RWPE1 (cell line): ENCODE measurements at places on chromosomes 13 and 19.

- DNase-seq = no peak
Observed at GRCh38 chr13:84648069-84648640, 765.9 kb upstream of the SLITRK1 start.

DNA sequence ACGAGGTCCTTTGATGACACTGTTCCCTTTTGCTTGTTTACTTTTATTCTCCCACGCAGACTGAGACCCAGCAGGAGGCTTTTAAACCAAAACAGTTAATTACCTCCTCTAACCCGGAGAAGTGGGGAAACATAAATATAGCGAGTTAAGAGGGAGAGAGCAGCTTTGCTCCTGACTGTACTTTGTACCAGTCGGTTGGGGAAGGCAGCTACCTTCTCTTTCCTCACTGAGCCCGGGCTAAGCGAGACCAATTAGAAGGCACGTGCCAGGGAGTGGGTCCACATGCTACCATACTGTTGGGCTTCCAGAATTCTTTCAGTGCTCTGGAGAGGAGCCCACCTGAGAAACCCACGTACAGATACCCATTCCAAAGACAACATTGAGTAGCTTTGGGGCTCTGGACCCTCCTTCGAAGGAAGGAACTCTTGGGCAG lies 124.2 kb downstream of the ZIC5 start:
- DNase-seq = no peak

- peak; percentile 17 for DNase-seq
Observed at GRCh38 chr13:99812625-99813024, 158.9 kb downstream of the ZIC5 start.

DNA sequence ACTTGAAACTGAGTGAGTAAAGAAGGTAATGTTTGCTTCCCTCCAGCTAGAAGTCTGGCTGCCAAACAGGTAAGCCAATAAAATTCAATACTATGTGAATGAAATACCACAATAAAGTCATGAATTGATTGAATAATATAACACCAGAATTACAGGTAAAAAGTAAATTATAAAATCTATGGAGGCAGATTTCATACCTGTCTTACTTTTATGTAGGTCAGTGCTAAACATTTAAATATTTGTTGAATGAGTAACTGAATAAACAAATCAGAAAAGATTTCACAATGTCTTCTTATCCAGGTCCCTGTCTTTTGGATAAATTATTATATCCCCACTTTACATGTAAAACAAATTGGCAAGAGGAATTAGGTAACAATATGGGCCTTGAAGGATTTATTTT lies 62.7 kb downstream of the MICU2 start:
- peak; percentile 25 for DNase-seq

DNA sequence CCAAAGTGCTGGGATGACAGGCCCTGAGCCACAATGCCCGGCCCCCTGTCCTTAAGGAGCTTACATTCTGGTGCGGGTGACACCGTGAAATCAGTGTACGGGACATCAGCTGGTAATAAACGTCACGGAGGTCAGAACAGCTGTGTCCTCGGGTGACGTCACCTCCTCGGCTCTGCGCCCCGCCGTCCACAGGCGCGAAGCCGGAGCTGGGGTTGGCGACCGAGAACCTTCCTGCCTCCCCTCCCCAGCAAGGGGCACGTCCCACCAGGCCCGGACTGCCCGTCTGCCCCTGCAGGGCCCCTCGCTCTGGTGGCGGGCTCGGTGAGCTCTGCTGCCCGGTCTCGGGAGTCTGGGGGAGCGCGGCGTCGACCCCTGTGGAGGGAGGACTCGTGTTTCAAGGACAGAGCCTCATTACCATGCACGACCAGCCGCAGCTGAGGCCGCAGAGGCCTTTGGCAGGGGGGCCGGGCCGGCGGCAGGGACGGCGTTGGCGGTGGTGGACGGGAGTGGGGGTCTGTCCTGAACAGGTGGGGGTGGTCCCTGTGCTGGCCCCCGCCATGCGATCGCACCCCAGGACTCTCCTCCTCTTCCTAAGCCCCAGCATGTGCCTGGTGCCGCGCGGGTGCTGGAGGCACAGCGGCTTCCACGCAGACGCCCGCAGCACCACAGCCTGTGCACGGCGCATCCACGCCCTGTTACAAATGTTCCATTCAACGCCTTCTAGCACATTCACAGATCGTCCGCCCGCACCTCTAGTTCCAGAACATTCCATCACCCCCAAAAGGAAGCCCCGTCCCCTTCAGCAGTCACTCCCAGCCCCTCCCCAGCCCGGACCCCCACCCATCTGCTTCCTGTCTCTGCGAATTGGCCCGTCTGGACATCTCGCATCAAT lies 5.4 kb downstream of the LINGO3 start:
- no peak for DNase-seq

GRCh38 chr13:56314765-56315164 lies 826.0 kb upstream of the PRR20A start:
- DNase-seq = no peak

- no peak for DNase-seq
Observed at GRCh38 chr13:111661776-111662175, 341.3 kb downstream of the TEX29 start.

DNA sequence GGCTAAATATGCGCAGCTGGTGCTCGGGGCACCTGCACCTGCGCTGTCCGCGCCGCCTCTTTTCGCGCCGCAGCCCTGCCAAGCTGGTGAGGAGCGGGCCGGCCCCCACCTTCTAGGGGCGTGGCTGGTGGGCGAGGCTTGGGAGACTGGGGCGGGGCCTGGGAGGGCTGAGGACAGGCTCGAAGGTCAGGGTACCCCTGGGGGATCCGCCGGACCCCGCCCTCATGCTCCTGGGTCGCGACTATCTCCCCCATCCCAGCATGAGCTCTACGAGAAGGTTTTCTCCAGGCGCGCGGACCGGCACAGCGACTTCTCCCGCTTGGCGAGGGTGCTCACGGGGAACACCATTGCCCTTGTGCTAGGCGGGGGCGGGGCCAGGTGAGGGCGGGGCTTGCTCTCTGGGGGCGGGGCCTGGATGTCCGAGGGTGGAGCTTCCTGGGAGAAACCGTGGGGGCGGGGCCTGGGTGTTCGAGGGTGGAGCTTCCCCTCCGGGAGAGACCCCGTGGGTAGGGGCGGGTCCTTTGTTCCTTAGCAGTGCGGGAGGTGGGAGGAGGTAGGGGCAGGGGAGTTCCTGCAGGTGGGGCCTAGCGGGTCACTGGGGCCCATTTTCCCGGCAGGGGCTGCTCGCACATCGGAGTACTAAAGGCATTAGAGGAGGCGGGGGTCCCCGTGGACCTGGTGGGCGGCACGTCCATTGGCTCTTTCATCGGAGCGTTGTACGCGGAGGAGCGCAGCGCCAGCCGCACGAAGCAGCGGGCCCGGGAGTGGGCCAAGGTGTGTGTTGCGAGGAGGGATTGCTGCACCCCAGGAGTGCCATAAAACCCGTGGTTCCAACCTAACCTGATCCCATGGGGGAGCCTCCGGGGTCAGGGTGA lies 19.7 kb downstream of the PNPLA6 start:
- DNase-seq = peak; percentile 63
